Cardiac fibroblast (primary cell): ENCODE measurements at places on chromosomes 2 and 18.
A peak's percentile ranks its signal among the peaks of the same experiment; 100 is the strongest.

DNA sequence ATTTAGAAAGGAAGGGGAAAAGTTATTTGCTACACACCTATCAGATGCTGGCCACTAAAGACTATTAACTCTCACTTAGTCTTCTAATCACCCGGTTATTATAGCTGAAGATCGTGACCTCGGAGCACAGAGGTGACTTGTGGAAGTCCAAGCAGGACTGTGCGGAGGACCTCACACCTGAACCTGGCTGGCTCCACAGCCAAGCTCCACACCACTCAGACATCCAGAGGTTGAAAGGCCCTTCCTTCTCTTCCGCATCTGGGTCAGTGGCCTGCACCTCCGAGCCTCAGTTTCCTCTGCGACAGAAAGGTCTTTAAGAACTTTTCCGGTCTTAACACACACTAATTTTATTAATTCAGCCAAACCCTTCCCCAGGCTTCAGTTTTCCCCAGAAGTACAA is 57.9 kb downstream of the TNS1 start:
- DNase-seq = no peak

DNA sequence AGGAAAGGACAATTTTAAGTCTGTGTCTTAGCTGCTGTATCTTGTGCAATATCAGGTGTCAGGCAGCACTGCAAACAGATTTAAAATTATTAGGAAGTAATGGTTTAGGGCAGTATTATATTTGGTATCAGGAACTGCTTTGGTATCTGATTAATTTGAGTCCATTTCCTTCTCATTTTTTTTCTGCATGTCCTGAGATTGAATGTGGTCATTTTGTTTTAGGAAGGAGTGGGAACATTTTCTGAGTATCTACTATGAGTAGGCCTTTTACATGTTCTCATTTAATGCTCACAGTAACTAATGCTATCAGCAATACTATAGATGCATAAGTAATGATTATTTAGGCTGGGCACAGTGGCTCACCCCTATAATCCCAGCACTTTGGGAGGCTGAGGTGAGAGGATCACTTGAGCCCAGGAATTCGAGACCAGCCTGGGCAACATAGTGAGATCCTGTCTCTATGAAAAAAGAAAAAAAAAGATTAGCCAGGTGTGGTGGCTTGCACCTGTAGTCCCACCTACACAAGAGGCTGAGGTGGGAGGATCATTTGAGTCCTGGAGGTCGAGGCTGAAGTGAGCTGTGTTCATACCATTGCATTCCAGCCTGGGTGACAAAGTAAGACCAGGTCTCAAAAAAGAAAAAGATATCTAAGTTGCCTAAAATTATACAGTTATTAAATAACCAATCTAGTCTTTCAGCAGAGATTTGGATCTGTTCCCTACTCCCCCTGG is 4.7 kb downstream of the FMNL2 start:
- no peak for DNase-seq

DNA sequence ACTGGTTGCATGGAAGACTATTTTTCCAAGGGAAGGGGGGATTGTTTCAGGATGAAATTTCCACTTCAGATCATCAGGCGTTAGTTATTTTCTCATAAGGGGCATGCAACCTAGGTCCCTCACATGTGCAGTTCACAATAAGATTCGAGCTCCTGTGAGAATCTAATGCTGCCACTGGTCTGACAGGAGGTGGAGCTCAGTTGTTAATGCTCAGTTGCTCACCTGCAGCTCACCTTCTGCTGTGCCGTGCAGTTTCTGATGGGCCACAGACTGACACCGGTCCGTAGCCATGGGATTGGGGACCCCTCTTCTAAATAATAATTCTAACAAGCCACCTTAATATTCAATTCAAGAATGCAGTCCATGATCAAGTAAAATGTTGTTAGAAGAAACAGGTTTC is 34.9 kb downstream of the PLCL1 start:
- DNase-seq = no peak

DNA sequence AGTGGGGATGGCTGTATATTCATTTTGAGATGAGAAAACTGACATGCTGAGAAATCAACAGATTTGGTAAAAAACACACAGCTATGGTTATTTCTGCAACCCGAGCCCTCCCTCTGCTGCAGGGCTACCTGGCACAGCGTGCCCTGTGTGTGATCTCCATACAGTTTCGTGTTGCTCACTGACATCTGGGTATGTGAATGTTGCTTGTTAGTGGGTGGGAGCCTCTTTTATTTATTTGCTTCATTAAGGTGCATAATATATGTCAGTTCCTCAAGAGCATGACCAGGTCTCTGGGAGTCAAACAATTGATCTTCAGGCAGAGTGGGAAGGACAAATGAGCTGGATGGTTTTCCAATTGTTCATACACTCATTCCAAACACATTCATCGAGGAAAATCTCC is 139.1 kb upstream of the FHL2 start:
- no peak for DNase-seq

GRCh38 chr2:8564475-8564874 is 117.4 kb upstream of the ID2 start:
- no peak for DNase-seq

GRCh38 chr18:49999128-49999527 is 185.8 kb upstream of the ACAA2 start:
- DNase-seq = no peak

DNA sequence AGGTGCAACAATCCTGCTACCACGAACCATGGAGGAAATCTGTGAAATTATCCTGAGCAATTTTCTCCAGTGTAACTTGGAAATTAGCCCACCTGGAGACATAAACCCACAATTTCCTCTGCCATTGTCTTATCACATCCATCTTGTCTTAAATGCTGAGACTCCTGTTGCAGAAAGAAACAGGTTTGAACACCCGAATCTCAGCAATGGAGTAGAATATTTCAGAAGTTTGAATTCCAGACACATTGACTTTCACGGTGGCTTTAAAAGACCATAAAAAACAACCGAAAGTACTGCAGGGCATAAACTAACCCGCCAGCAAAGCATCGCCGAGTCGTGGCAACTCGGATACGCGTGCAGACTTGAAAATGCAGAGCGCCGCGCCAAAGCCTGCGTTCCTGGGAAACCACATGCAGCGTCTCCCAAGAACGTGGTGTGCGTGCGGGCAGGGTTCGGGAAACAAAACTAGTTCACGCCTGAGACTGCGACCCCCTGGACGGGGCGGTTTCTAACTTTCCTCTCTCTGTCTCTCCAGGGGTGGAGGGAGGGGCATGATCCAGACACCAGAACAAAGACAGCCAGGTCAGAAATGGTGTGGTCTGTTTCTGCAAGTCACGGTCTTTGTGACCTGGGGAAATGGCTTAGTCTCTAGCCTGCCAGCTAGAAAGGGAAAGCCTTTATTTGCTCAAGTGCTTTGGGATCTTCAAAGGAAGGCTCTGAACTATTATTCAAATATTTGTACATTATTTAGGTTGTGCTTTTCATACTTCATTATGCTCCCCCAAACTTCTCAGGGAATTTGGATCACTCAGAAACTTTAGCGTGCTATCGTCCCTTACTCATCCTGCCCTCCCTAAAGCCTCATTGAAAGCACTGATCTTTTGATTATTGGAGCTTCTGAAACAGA is 26.9 kb upstream of the KCTD1 start:
- peak; percentile 59 for DNase-seq

DNA sequence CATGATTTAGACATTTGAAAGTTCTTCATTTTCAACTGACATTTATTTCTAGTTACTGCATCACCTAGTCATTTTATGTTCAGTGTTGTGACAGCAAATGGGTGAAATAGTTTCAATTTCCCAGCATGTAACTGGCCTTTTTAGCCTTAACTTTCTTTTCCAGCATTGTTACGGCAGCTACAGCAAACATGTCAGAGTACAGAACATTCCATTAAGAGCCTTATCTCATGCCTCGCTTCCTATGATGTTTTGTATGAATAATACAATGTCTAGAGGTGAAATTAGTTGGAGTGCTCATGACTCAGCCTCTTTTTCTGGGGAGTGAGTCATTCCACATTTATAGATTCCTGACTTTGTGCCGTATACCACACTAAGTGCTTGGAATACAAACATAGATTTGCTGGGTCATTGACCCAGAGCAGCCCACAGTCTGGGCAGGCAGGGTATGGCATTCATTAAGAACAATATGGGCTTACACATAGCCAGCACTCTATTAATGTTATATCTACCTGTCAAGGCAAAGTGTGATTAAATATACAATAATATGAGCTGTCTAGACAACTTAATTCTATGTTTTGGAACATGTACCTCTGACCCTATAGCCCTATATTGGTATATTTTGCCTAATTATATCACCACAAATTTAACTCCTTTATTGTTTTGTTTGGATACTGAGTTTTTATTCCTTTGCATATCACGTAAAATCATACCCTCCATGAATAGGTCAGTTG is 72.2 kb downstream of the MAP2 start:
- DNase-seq = peak; percentile 99

DNA sequence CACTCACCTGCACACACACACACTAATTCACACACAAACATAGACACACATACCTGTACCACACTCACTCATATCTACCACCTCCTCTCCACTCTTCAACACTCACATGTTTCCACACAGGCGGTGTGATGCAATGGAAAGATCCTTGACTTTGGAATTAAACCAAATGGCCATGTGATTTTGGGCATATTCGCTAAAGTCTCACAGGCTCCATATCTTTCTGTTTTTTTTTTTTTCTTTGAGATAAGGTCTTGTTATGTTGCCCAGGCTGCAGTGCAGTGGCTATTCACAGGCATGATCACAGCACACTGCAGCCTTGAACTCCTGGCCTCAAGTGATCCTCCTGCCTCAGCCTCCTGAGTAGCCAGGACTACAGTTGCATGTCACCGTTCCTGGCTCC is 91.1 kb upstream of the MEX3C start:
- no peak for DNase-seq

DNA sequence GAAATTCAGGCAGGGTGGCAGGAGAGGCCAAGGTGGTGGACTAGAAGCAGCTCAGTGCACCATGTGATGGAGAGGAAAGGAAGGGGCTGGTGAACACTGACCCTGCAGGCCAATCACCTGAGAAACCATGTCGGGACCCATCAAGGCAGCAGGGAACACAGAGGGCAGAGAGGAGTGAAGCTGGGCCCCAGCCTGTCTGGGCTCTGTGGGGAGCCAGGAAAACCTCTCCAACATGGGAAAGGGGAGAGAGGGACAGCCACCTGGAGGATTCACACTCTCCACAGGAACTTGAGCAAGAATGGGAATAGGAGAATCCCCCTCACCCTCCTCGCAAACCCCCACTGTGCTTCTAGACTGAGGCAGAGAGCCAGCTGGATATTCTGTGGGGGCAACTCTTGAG is 85.5 kb upstream of the CYP26B1 start:
- DNase-seq = no peak

DNA sequence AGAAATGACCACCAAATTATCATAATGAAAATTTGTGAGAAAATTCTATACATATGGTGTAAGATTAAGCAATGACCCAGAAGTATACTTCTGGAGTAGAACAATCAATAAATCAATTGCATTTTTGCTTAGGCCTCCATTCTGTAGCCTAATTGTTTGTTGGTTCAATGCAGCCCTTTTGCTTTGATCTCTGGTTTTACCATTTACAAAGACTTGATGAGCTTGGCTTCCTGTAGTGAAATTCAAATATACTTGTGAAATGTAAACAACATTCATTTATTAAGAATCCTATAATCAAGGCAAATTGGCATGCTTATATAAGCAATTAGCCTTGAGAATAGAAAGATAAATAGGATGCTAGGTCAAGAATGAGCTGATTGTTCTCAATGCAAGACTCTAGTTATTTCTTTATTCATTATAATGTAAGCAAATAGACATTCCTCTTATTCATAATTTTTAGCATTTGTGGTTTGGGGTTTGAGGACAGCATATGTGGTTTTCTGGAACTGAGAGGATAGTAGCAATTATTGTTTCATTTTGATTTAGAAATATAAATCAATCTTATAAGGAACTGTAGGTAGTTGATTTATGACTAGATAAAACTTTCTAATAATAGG is 9.7 kb downstream of the FMNL2 start:
- no peak for DNase-seq

DNA sequence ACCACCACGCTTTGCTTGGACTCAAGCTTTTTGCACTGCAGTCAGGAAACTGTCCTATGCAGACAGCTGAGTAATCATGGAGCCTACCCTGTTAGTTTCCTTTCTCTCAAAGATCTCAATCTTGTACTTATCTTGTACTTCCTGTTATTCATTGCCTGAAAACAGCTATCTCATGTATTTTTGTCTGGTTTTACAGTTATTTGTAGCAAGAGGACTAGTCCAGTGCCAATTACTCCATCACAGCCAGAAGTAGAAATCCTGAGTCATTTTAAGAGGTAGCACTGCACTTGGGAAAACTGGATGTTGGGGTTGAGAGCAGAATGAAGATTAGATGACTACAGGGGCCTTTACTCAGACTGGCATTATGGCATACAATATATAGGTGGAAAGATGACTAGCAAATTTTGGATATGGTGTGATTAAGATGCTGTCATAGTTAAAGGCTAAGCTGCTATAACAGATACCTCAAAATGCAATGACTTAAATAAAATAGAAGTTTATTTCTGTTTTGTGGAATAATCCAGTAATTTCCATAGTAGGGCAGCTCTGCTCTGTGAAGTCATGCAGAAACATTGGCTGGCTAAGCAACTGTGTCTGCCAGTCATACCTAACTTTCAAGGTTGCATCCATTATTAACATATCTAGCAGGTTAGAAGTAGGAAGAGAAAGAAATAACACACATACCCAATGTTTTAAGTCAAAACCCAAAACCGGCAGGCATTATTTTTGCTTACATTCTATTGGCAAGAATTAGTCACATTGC is 21.1 kb upstream of the CHMP3 start:
- DNase-seq = peak; percentile 75

- peak; percentile 95 for DNase-seq
Observed at GRCh38 chr2:38720613-38721241, 30.4 kb downstream of the SRSF7 start.

DNA sequence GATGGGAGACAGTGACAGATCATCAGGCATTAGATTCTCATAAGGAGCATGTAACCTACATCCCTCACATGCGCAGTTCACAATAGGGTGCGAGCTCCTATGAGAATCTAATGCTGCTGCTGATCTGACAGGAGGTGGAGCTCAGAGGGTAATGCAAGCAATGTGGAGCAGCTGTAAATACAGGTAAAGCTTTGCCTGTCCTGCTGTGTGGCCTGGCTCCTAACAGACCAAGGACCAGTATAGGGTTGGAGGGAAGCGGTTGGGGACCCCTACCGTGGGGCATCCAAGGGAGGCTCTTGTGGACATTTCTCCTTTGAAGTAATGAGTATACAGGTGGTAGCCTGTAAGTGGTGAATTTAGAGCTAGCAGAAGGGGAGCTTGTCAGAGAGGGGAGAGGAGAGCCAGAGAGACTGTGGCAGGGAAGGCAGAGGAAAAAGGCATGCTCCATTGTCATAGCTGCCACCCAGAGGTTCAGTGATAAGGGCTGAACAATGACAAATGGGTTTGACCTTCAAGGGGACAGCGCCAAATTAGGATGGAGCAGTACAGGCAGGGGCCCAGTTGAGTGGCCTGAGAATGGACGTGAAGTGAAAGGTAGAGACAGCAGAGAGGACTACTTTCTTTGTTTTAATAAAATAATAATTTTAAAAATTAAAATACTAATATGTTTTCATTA is 15.2 kb upstream of the TMBIM1 start:
- no peak for DNase-seq

GRCh38 chr18:40606996-40607395 is 1348.0 kb upstream of the PIK3C3 start:
- no peak for DNase-seq
